ENCODE measurements at places on chromosomes 3 and 15.

- no peak for DNase-seq
Observed at GRCh38 chr3:56976651-56977560, 83.6 kb upstream of the SPATA12 start.

DNA sequence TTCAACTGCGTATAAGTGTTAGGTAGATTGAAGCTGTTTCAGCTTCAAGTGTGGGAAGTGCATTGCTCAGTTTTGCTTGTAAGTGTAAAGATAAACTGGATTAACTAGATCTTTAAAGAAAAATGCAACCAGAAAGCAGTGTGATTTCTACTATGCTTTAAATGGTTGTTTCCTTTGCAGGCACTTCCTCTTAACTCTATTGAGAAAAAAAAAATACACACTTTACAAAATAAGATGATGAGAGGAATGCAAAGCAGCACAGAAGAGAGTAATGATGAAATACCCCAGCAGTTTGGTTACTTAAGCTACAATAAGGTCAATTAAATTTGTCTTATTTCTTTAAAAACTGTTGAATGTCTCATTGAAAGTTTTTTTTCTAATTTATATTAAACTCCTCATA lies 40.8 kb downstream of the DPH6 start:
- no peak for DNase-seq

DNA sequence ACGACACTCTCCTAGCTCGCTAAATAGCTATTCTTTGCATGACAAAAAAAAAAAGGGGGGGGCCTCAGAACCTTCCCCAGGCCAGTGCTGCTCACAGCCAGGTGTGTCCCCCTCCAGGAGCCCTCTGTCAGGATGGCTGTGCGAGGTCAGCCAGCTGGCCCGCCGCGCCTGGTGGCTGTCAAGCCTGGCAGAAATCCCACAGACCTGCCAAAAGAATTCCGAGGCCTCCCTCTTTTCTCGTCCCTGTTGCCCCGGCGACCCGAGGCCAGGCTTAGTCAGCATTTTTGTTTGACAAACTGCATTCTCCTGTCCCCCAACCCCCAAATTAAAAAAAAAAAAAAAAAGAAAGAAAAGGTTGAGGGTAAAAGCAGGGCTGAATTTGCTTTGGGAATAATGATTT lies 61.9 kb downstream of the TM4SF4 start:
- DNase-seq: no peak

DNA sequence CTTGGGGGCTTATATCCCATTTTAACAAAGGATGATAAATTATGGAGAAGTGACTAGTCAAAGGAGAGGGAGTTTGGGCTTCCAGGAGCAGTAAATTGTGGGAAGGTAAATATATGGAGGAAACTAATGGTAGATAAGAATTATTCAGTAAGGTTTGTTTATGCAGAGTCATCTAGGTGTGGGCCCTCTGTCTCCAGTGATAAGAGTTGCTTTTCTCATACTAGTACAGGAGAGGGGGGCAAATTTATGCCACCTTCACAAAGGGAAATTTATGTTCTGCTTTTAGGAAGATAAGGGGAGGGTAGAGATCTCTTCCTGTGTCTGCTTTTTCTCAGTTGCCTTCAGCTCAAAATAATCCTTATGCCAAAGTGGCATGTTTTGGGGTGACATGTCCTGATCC lies 383.7 kb upstream of the PPP2R3A start:
- no peak for DNase-seq

DNA sequence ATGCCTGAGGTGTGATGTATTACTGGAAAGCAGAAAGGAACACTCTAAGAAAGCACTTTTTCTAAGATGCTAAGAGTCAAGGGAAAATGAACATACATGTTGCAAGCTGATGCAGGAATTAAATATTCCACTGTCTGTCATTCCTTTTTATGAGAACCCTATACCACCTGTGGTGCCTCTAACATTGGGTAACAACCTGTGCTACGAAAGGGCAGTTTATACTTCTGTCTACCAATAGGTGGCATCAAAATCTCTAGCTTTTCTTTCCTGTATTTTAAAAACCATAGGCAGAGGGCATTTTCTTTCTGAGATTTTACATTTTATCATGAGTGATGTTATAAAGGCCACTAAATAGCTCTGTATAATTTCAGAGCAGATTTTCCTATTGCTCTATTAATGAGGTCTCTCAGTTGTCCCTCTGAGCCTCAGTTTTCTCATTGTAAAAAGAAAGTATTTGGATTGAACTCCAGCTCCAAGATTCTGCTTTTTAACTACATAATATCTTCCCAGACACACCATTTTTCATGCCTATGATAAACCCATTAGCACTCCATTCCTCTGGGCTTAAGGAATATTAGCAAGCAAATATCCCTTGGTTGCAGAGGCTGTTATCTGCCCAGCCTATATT lies 3.5 kb upstream of the CPNE4 start:
- no peak for DNase-seq

- DNase-seq: no peak
Observed at GRCh38 chr3:181558870-181559269, 152.9 kb upstream of the SOX2 start.

- no peak for DNase-seq
Observed at GRCh38 chr3:38247366-38248035, 18.1 kb upstream of the SLC22A13 start.

DNA sequence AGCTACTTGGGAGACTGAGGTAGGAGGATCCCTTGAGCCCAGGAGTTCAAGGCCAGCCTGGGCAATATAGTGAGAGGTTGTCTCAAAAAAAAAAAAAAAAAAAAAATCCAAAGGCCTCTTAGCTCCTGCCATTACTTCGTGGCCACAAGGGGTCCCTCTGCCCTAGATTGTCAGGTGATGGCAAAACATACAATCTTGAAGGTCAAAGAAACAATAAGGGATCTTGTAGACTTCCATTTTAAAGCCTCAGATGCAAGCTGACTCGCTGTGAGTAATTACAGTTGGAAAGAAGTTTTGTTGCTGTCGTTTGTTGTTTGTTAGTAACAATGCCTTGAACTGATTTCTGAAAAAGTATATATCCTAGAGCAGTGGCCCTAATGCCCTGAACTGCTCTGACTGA lies 55.9 kb upstream of the PLCL2 start:
- DNase-seq: peak; percentile 73

All from activated CD4-positive, alpha-beta T cell treated with anti-CD3 and anti-CD28 coated beads for 36 hours (primary cell).